ENCODE measurements at places on chromosomes 11 and 22. TPM values are rescaled to one million over a fixed set of nuclear protein-coding genes. Genes with fewer than 3 reads are reported as not detected.

- no peak for DNase-seq
Observed at GRCh38 chr22:50711446-50712340, 26.3 kb upstream of the ACR start.

GRCh38 chr11:29782447-29782846 lies 234.4 kb downstream of the KCNA4 start:
- no peak for DNase-seq

Gene OPCML
- not detected for total RNA-seq

Gene OR8D1
- total RNA-seq: not detected

Gene KRTAP5-8
- total RNA-seq: not detected

DNA sequence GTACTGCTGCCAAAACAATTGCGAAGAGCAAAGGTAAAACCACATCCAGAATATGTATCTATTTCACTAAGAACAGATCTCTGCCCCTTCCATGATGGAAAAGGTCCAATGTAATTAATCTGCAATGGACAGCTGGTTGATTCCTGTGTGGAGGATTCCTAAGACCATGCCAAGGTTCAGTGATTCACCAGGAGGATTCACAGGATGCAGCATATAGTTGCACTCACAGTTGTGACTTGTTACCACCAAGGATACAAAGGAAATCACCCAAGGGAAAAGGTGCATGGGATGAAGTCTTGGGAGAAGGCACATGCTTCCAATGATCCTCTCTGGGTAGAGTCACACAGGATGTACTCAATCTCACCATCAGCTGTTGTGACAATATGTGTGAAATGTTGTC lies 35.1 kb upstream of the CUL5 start:
- DNase-seq: no peak

- DNase-seq: no peak
Observed at GRCh38 chr11:15863411-15863810, 492.9 kb downstream of the SOX6 start.

- no peak for DNase-seq
Observed at GRCh38 chr11:45285930-45286632, at the start of gene SYT13. SYT13 (minus strand) TSS chr11:45286341; CDS start chr11:45286207, 134 bp downstream.

Gene MYO7A
- total RNA-seq: not detected

Gene IGSF22
- total RNA-seq: 0.53 TPM

Gene CELSR1
- 0.38 TPM for total RNA-seq

Gene MIAT
- total RNA-seq: 11.4 TPM

- DNase-seq: no peak
Observed at GRCh38 chr22:33889748-33890147, 30.5 kb downstream of the LARGE1 start.

GRCh38 chr11:117564321-117564720 lies 232.7 kb downstream of the DSCAML1 start:
- no peak for DNase-seq

- DNase-seq: no peak
Observed at GRCh38 chr11:82796998-82797961, 63.6 kb upstream of the FAM181B start.

Gene YAP1
- total RNA-seq: 0.15 TPM

Gene TECTA
- total RNA-seq: 0.20 TPM

DNA sequence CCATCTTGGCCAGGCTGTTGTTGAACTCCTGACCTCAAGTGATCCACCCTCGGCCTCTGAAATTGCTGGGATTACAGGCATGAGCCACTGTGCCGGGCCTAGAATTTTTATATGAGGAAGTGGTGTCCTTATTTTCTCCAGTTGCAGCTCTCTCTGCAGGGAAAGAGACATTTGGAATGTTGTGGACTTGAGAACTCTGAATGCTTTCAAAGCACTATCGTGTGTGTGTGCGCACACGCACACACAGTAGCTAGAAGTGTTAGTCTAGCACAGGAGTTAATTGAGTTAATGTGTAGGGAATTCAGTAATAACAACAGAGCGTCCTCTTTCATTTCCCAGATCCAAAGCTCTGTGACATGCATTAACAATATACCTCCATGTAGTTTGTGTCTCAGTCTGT lies 164.0 kb upstream of the RASSF10 start:
- no peak for DNase-seq

Gene TSGA10IP
- not detected for total RNA-seq

GRCh38 chr11:108063410-108063809 lies 54.7 kb downstream of the CUL5 start:
- DNase-seq: no peak

Gene BCO2
- total RNA-seq: 0.73 TPM

DNA sequence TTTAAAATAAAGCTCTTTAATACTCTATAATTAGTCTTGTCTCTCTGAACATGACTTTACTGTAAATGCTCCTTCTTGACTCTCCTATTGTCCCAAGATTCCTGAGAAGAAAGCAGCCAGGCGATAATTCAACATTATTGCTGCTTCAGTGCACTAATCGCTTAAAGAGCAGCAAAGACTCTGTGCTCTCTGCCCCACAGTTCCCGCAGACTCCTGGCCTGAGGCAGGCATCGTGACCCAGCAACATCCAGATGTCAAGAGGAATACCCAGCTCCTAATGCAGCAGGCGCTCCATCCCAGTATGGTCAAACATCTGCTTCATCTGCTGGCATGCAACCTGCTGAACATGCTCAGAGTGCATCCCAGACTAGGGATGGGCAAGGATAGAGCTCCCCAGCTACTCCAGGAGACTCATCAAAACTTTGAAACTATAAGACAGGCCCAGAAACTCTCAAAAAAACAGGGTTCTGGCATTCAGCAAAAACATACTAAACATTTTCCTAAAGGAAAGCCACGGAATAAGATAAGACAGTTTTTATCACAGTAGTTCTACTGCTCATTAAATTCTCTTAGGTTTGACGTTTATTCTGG lies 270.0 kb downstream of the SOX6 start:
- DNase-seq: no peak

Gene BIK
- total RNA-seq: 10.0 TPM

GRCh38 chr11:45270946-45271716 lies 15.0 kb downstream of the SYT13 start:
- DNase-seq: no peak

GRCh38 chr22:44557064-44557748 lies 59.2 kb upstream of the RTL6 start:
- no peak for DNase-seq

- DNase-seq: no peak
Observed at GRCh38 chr11:91173701-91174100, 950.9 kb upstream of the CHORDC1 start.

Gene ROBO4
- not detected for total RNA-seq

Gene ABCG4
- total RNA-seq: not detected

Gene SEPTIN3
- 0.84 TPM for total RNA-seq

DNA sequence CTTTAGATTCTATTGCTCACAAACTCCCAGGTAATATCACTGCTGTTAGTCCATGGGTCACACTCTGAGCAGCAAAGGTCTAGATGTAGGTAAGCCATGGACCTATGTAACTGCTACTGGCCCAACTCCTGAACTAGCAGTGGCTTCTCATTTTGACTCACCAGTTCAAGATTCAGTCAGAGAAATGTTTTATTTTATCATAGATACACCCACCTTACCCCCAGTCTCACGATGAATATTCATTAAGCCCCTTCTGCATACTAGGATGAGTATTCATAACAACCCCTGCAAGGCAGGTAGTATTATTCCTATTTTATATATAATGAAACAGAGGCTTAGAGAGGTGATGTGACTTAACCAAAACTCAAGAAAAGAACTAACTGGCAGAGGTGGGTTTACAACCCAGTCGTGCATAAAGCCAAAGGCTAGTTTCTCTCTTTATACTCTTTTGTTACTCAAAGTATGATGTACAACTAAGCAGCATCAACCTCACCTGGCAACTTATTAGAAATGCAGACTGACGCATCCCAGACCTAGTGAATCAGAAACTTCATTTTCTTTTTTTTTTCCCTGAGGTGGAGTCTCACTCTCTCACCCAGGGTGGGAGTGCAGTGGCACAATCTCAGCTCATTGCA lies 957.6 kb upstream of the CCDC90B start:
- no peak for DNase-seq

DNA sequence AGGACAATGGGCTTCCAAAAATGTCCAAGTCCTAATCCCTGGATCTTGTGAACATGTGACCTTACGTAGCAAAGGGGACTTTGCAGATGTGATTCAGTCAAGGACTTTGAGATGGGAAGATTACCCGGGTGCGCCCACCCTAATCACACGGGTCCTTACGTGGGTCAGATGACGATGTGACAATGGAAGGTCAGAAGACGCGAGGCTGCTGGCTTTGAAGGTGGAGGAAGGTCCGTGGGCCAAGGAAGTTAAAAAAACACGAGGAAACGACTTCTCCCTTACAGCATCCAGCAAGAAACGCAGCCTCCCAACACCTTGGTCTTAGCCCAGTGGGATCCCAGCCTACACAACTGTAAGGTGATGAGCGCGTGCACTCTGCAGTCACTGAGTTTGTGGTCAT lies 860.1 kb downstream of the TBC1D22A start:
- no peak for DNase-seq

- DNase-seq: no peak
Observed at GRCh38 chr11:88861618-88862017, 204.2 kb downstream of the GRM5 start.

Gene LSP1
- 60.6 TPM for total RNA-seq

Gene OR5P2
- total RNA-seq: not detected

DNA sequence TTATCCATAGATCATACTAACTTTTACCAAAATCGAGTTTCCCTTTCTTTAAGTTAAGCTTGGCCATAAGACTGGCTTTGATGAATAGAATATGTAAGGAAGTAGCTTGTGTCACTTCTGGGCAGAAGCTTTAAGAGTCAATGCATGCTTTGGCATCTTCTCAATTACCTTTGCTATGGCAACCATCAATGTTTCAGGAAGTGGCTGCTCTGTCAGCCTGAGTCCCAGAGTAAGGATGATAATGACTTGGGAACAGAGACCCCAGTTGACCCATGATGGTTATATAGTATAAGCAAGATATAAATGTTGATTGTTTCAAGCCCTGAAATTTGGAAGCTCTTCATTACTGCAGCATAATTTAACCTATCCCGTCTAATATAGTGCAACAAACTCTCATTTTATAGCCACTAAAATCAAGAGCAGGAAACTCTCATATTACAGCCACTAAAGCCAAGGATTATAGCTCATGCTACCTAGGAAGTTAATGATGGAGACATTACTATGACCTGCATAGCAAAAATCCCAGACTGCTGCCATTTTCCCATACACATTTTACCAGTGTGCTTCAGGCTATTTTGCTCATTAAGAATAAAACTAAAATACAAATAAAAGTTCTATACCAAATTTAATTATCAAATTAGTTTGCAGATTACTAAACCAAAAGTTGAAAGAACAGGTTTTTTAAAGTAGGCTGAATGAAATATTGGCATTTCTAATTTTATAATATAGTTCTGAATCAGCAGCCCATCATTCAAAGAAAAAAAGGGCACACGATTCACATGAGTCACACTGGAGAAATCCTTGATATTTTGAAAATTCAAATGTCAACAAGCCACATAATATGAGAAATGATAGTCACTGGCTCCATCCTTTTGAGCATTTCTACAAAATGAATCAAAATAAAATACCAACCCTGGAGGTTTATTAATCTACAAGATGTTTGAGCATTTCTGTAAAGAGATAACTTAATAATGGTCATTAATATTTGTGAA lies 23.8 kb downstream of the FSHB start:
- no peak for DNase-seq

GRCh38 chr11:33320016-33320813 lies 63.0 kb downstream of the HIPK3 start:
- DNase-seq: no peak

Gene GRAMD1B
- 20.2 TPM for total RNA-seq

DNA sequence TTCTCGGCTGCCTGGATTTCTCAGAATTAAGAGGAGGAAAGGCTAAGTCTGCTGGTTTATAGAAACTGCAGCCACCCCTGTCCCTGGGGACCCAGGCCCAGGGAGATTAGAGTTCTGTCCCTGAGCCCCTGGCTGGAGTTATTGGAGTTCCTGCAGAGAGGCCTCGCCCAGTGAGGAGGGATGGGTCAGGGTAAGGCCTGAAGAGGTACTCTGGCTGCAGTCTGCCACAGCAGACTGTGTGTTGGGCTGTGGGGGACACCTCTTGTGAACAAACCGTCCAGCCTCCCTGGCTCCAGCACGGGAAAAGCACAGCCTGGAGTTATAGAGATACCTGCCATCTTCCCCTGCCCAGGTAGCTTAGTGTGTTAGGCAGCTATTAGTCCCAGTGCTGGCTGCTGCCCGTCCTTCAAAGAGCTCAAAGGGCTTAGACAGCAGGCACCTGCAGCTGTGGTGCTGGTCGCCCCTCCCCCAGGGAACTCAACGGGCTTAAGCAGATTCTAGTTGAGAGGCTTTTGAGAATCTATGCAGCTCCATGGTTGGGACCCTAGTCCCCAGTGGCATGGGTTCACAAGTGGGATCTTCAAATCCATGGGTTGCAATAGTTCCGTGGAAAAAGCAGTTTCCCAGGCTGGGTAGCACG lies 36.6 kb upstream of the MUC15 start:
- no peak for DNase-seq

Gene REXO2
- 66.5 TPM for total RNA-seq

DNA sequence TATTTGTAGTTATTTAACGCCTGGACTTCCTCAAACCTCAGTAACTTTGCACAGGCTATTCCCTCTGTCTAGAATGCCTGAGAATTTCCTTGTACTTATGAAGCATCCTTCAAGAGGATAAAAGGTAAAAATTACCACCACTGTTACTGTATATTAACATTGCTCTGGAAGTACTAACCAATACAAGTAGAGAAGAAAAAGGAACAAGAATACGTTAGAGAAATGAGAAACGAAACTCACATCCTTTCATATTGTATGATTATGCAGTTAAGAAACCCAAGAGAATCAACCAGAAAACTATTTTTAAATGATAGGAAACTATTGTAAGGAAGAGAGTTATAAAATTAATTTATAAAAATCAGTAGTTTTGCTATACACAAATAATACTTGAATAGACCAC lies 48.2 kb upstream of the OR5P2 start:
- DNase-seq: no peak

GRCh38 chr11:72380132-72380503 lies 54.2 kb downstream of the CLPB start:
- DNase-seq: no peak

- DNase-seq: no peak
Observed at GRCh38 chr22:22916215-22916951, 28.8 kb downstream of the IGLL5 start.

DNA sequence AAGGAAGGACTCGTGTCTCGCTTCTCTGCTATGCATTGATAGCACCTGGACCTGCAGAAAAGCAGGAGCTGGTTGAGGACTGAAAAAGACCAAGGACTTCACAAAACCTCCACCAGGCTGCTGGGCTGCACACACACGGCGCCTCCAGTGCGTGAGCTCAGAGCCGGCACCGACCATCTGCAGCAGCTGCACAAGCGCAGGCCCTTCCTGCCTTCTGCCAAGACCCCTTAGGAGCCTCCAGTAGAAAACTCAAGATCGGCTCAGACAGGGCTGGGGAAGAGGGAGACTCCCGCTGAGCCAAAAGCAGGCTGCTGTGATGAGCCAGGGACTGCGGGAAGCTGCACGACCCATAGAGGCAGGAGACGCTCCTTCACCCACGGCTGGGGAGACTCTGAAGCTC lies 70.9 kb downstream of the PHF21B start:
- no peak for DNase-seq

- DNase-seq: no peak
Observed at GRCh38 chr22:43077121-43077877, 11.9 kb downstream of the TTLL1 start.

- DNase-seq: no peak
Observed at GRCh38 chr11:116042146-116042545, 537.9 kb upstream of the CADM1 start.

Gene MAJIN
- not detected for total RNA-seq
